Subcutaneous adipose tissue (tissue), 4 donors: ENCODE measurements at places on chromosomes 3 and 15. TPM values are rescaled to one million over a fixed set of nuclear protein-coding genes. Genes with fewer than 3 reads are reported as not detected.

PARP14 gene
- 107 TPM for total RNA-seq

RTP3 gene
- total RNA-seq, result not detected

SOX14 gene
- total RNA-seq, result not detected

KIF23 gene
- total RNA-seq, result 0.75 TPM

FES gene
- 37.5 TPM for total RNA-seq

AMT gene
- 1.4 TPM for total RNA-seq

GOLGA8T gene
- total RNA-seq, result not detected

FBXO22 gene
- total RNA-seq, result 13.9 TPM

CTSH gene
- 375 TPM for total RNA-seq

SCN5A gene
- total RNA-seq, result 0.19 TPM

HHATL gene
- not detected for total RNA-seq

PRICKLE2 gene
- 54.3 TPM for total RNA-seq

LRRC34 gene
- total RNA-seq, result 4.2 TPM

CLDN1 gene
- total RNA-seq, result not detected

ACKR2 gene
- total RNA-seq, result 7.3 TPM

CNTN4 gene
- 4.2 TPM for total RNA-seq

STRA6 gene
- not detected for total RNA-seq

SLC22A14 gene
- not detected for total RNA-seq

DUOXA2 gene
- total RNA-seq, result not detected

SIDT1 gene
- 5.3 TPM for total RNA-seq

DNASE1L3 gene
- 1.2 TPM for total RNA-seq

CPNE4 gene
- not detected for total RNA-seq

ZNF774 gene
- total RNA-seq, result not detected

SKOR1 gene
- not detected for total RNA-seq

FGF12 gene
- total RNA-seq, result 12.1 TPM

SLC12A1 gene
- total RNA-seq, result not detected

TMC3 gene
- not detected for total RNA-seq

LSAMP gene
- total RNA-seq, result 0.44 TPM

GOLGA8G gene
- not detected for total RNA-seq

MFSD1 gene
- 61.2 TPM for total RNA-seq

PCOLCE2 gene
- total RNA-seq, result 393 TPM

CCR9 gene
- not detected for total RNA-seq

LRRC31 gene
- total RNA-seq, result not detected

MOBP gene
- total RNA-seq, result not detected

GOLGA8R gene
- 7.5 TPM for total RNA-seq

TM4SF18 gene
- 19.4 TPM for total RNA-seq

C3orf33 gene
- not detected for total RNA-seq

MAGEF1 gene
- total RNA-seq, result 10.3 TPM

CCRL2 gene
- 27.2 TPM for total RNA-seq

CCNB2 gene
- total RNA-seq, result 3.5 TPM

CAV3 gene
- not detected for total RNA-seq

RAD51 gene
- 3.1 TPM for total RNA-seq

IMPG2 gene
- total RNA-seq, result 0.22 TPM

TMEM212 gene
- not detected for total RNA-seq

CNTN6 gene
- total RNA-seq, result 0.17 TPM

RLBP1 gene
- total RNA-seq, result not detected

SPATA12 gene
- total RNA-seq, result not detected

PLOD2 gene
- 86.7 TPM for total RNA-seq

TFDP2 gene
- total RNA-seq, result 93.1 TPM

IQCF5 gene
- not detected for total RNA-seq

TMEM44 gene
- 17.7 TPM for total RNA-seq

DNAJC17 gene
- 12.2 TPM for total RNA-seq
